ENCODE measurements at places on chromosomes 7 and 10.

DNA sequence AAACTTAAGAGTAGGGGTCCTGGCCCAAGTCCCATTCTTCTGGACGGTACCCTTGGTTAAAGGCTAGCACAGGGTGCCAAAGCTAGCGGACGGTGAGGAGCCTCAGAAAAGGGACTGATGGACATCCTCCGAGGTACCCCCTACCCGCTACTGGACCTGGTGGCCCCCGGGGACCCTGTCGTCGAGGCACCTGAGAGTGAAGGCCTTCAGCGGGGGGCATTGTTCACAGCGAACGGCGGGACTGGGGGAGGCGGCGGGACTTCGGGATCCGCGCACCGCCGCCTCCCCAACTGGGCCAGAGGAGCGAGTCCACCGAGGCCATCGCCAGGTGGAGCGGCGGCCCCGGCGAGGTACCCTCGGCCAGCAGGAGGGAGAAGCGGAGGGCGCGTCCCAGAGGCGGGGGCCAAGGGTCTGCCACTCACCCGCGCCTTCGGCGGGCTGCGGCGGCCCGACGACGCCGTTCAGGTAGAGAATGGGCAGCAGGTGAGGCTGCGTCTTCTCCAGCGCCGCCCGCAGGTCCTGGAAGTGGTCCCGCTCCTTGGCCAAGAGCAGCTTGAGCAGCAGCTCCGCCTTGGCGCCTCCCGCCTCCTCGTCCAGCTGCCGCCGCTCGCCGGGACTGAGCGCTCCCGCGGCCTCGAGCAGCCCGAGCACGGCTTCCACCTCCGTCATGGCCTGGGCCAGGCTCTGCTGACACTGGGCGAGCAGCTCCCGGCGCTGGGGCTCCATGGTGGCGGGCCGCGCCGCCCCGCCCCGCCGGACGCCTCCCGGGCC, 575 bp downstream of the DLG5 start:
- DNase-seq, result no peak

- DNase-seq, result no peak
Observed at GRCh38 chr7:29278337-29279069, 83.9 kb downstream of the CHN2 start.

DNA sequence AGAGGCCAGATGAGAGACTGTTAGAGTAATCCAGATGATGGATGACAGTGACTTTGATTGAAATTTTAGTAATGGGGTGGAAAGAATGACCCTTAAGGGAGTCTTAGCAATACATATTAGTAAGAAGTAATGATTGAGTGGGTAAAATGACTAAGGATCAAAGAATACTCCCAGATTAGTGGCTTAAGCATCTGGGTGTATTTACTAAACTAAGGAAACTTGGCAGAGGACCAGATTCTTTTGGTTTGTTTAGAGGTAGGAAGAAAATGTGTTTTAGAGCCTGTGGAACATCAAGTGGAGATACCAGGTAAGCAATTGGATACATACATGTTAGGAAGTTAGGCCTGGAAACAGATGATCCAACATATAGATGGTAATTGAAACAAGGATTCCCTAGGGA, 58.8 kb upstream of the ADRA2A start:
- no peak for DNase-seq

GRCh38 chr10:8416192-8416701, 361.8 kb downstream of the GATA3 start:
- no peak for DNase-seq

GRCh38 chr7:157389951-157390730, 53.3 kb downstream of the DNAJB6 start:
- no peak for DNase-seq

- DNase-seq, result no peak
Observed at GRCh38 chr7:8217200-8218068, 44.5 kb downstream of the ICA1 start.

DNA sequence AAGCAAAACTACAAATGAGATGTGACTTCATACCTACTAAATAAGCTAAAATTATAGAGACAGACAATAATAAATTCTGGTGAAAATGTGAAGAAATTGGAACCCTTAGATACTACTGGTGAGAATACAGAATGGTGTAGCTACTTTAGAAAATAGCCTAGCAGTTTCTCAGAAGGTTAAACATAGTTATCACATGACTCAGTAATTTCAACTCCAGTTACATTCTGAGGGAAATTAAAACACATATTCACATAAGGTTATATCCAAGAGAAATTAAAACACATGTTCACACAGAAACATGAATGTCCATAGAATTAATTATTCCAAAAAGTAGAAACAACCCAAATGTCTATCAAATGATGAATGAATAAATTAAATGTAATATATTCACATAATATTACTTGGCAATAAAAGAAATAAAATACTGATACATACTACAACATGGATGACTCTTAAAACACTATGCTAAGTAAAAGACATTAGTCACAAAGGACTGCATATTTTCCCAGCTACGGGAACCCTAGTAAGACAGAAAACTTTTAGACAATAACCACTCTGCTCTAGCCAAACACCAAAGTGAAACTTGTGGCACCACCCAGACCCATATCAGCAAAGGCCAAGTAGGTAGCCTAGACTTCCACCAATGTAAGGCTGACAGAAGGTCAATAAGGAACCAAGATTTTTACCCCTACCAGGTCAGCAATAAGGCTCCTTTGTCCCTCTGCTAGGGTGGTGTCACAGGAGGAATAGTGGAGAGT, 25.1 kb downstream of the SLC25A40 start:
- DNase-seq, result no peak

GRCh38 chr10:127939786-127940330, 33.0 kb downstream of the PTPRE start:
- no peak for DNase-seq
